KG1 (cell line): ENCODE measurements at places on chromosomes 1 and 21.

GRCh38 chr21:14699433-14700407 is 153.6 kb upstream of the SAMSN1 start:
- DNase-seq, result no peak

DNA sequence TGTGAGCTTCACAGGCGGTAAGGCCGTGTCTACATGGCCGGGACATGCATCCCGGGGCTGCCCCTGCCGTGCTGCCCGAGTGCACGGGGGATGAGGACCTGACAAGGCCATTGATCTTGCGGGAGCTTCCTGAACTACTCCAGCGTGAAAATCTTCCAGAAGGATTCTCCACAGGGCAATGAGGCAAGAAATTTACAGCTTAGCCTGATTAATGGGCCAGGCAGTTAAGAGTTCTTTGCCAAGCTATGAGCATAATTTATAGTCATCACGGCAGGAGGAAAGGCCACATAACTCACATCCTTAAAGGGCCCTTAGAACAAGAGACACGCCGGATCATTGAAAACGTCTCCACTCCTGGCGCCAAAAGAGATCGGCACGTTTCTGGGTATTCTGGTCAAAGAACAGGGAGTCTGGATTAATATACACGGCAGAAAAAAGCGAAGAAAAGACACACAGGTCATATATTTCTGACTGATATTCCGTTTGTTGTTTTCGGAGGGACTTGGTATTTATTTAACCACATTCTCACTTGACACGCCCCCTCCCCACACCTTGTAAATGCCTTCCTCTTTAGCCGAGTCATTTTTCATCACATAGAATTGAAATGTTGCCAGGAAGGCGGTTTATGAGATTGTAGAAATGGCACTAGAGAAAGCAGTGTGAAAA is 180.5 kb downstream of the DYRK1A start:
- DNase-seq, result peak; percentile 31

DNA sequence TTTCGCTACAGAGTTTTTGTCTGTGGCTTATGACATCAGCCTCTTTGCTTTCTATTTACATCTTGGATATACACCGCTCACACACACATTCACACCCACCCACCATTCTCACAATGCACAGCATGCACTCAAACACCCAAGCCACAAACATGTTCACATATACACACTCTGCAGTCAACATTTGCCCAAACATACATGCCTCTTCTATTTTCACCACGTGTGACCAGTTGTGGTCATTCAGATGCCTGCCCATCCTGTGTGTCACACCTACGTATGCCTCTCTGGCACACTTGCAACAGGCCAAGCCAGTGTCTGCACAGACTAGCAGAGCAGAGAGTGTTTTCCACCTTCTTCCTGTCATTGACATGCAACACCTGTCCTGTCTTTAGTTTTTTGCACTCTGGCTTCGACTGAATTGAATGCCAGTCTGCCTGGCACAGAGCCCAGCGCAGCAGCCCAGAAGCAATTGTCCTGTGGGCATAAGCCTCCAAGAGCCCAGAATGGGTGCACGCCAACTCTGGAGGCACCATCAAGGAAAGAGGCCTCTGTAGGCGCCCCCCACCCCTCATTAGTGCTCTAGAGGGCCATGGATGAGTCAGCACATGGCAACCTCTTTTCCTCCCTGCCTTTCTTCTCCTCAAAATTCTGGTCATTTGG is 37.7 kb upstream of the LRRN2 start:
- no peak for DNase-seq

GRCh38 chr1:9069326-9070100 is at the start of gene SLC2A5:
TSS of gene SLC2A5 (minus strand) at chr1:9069635. CDS start at chr1:9069536, 99 bp downstream.
- DNase-seq, result peak; percentile 71

- DNase-seq, result no peak
These were observed 393.1 kb downstream of the PTPRU start for GRCh38 chr1:29629401-29629800.

DNA sequence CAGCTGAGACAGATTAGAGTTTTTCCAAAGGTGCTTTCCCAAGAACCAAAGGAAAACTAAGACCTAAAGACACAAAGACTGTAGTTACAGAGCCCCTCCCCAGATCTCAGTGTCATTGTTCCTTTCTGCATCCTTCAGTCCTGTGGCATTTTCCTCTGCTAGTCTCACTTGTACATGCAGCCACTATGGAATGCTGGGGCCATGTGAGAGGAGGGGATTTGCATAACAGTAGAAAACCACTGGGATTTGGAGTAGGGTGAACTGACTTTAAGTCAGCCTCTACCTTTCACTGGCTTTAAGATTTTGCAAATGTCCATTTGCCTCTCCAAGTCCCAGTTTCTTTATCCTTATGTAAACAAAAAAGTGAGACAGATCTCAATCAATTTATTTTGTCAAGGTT is 119.4 kb upstream of the F3 start:
- no peak for DNase-seq

DNA sequence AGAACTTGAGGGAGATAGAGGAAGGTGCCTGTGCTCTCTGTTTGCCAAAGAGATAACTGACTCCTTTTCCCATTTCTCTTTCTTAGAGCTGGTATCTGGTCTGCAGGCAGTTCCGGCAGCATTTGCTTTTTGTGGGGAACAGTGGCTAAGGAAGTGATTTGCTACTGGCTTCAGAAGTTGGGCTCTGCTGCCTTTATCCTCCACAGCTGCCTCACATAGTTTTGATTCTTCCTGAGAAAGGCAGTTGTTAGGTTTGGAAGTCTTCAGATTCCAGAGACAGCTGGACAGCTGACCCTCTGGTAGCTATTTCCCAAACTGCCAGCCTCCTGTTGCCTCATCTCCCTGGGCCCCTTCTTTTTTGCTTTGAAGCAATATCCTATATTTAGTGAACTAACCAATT is 62.6 kb upstream of the MACF1 start:
- no peak for DNase-seq

DNA sequence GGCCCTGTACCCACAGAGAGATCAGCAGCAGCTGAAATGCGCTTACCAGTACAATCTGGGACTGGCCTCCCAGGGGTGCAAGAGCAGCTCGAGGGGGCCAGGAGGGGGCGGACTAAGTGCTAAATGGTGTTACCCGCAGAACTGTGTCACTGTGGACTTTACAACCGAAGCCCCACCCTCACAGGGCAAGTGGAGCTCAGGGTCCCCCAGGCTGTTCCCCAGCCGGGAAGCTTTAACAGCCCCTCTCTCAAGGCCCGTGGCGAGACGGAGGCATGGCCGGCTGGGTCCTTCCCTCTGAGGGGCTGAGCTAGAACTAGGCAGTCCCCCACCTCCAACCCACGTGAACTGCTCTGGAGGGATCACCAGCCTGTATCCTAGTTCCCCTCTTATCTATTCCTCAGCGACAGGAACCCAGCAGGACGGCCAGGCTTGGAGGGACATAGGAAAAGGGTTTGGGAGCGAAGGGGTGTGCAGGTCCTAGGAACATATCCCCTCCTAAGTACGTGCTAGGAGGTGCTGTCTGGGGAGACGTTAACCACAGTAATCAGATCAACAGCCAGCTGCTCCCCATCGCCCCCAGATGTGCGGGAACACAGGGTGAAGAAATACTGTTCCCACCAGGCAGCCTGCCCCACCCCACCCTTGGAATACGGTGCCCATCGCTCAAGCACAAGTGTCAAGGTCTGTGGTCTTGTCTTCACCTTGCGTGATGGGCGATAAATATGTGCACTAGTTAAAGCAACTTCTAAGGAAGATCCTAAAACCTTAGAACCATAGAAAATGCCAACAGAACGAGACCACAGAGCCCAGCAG is 24.4 kb downstream of the ZBTB17 start:
- DNase-seq, result no peak
